Gastroesophageal sphincter (tissue), 4 donors: ENCODE measurements at places on chromosomes 7 and 10.

DNA sequence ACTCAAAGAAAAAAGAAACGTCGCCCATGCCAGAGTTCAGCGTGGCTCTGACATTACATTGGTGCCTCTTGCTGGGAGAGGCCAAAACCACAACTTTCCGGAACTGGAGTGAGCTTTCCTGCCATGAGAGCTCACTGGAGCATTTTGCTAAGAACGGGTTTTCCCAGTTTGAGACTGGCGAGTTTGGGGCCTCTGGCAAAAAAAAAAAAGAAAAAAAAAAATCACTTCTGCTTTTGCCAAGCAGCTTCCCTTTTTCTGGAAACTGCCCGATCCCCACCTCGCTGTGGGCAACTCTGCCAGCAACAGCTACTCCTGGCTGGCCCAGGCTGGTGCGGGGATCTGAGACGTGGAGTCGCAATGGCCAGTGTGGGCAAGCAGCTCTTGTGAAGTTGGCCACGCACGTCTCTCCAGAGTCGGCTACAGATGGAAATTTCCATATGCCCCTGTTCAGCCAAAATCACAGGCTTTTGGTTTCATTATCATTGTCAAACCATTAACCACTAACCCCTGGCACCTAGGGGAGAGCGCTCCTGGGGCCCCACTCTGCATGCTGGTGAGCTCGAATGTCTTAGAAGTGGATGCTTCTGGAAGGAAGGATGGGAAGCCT lies 25.7 kb downstream of the PRKAG2 start:
- peak; percentile 44 for ATAC-seq

- no peak for ATAC-seq
Observed at GRCh38 chr7:36487756-36488336, 98.2 kb downstream of the ANLN start.

GRCh38 chr7:18288322-18289037 lies 207.1 kb upstream of the HDAC9 start:
- ATAC-seq, result no peak

DNA sequence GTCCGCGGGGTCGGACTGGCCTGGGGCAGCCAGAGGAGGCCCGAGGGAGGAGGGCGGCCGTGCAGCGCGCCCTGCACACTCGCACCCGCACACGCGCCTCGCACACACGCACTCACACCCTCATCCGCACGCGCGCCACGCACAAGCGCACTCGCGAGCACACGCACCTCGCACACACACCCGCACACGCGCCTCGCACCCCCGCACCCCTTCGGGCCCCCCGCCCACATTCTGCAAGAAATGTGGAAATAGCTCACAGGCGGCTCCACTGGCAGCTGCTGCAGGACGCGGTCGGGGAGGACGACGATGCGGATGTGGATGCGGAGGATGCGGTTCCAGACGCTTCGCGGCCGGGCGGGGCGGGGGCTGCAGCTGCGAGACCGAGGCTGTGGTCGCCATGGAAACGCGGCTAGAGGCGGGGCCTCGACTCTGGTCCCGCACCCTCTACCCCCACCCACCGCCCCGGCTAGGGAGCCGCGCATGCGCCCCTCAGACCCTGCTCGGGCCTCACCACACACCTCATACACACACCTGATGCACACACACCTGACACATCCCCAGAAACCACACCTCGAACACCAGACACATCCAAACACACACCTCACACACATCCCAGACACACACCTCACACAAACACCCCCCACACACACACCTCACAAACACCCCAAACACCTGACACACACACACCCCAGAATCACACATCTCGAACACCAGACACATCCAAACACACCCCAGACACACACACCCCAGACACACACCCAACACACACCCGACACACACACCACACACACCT lies at the start of gene CALY:
TSS of gene CALY (minus strand) at position 320 of the 793 bp plus-strand sequence. CDS start 7,907 bp downstream, outside the sequence.
- ATAC-seq, result peak; percentile 25

- no peak for ATAC-seq
Observed at GRCh38 chr10:101851411-101852116, 8.0 kb upstream of the KCNIP2 start.

- no peak for ATAC-seq
Observed at GRCh38 chr7:78176171-78176570, 377.6 kb downstream of the PHTF2 start.

DNA sequence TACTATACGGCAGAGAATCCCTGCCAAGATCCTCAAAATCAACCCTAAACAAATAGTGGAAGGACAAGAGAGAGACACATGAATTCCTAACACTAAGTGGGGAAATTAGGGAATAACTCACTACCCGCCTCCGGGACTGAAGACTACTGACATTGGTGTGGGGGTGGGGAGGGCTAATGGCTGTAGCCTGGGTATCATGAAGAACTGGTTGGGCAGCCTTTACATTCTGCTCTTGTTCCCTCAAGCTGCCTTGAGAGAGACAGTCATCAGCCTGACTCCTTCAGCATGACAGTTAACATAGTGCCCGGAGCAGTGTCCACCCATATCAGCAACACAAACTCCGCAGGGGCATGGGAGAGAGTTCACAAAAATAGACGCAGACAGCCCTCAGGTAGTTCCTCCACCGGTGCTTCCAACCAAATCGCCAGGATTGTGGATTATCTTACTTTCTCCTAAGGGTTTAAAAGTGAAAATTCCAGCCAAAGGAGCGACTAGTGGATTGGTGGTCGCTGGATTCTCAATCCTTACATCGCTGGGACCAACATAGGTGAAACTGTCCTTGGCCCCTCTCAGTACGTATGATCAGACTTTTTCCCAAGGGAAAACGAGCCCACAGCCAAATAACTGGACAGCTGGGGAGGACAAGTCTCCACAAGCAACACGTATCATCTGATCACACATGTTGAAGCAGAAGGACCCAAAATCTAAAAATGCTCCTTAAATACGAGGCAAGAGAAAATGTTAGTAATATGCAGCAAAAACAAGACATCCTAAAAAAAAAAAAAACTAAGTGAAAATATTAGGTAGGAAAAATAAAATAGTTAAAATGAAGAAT lies 22.6 kb downstream of the TMEM254 start:
- no peak for ATAC-seq

GRCh38 chr7:36214608-36215456 lies 61.8 kb downstream of the EEPD1 start:
- ATAC-seq, result peak; percentile 59

GRCh38 chr7:118330388-118330787 lies 105.9 kb downstream of the ANKRD7 start:
- ATAC-seq, result no peak

GRCh38 chr10:58781873-58782488 lies 269.3 kb downstream of the BICC1 start:
- no peak for ATAC-seq

DNA sequence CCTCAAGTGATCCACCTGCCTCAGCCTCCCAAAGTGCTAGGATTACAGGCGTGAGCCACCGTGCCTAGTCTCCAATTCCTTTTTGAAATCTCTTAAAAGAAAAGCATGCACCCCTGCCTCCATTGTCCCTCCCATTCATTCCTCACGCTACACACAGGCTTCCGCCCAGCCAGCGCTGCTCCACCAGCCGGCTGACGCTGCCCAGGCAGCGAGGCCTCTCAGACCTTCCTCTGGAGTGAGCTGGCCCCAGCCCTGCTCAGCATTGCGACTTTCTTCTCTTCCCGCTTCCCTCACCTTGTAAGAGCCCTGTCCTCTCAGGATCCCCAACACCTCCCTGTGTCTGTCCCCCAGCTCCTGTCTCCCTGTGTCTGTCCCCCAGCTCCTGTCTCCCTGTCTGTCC lies 23.6 kb downstream of the RGS10 start:
- ATAC-seq, result no peak

DNA sequence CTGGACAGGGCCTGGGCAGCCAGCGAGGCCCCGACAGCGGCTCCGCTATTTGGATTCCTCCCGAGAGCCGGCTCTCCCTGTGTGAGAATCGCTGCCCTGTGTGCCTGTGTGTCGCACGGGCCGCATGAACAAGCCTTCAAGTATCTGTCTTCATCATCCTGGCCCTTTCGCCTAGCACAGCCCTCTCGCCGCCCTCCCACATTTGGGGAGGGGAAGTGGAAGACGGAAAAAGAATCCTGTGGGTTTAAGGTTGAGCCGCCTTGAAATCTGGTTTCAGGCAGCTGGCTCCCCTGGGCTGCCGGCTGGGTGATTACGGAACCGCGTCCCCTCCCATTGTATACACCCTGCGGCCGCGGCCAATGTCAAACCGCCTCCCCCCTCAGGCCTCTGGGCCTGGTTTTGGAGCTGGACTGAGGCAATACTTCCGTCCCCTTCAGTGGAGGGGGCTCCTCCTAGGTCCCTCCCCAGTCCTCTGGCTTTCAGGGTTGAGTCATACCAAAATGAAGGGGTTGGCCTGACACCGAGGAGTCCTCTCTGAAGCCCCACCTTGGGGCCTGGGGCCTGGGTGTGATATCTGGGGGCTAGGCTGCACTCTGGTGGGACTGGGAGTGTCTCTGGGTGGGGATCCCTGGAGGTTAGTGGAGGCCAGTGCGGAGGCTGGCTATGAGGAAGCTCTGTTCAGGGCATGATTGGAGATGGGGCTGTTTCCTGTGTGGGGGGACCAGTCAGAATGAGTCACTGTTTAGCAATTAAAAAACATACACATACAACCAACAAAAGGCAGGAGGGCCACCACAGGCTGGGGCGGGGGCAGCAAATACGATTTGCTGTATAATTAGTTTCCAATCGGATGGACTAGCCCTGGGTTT lies 1.7 kb downstream of the TRIM8 start:
- peak; percentile 71 for ATAC-seq

GRCh38 chr10:110851020-110851612 lies 20.6 kb upstream of the PDCD4 start:
- no peak for ATAC-seq

- ATAC-seq, result peak; percentile 75
Observed at GRCh38 chr7:106947244-106947728, 82.2 kb downstream of the PIK3CG start.

DNA sequence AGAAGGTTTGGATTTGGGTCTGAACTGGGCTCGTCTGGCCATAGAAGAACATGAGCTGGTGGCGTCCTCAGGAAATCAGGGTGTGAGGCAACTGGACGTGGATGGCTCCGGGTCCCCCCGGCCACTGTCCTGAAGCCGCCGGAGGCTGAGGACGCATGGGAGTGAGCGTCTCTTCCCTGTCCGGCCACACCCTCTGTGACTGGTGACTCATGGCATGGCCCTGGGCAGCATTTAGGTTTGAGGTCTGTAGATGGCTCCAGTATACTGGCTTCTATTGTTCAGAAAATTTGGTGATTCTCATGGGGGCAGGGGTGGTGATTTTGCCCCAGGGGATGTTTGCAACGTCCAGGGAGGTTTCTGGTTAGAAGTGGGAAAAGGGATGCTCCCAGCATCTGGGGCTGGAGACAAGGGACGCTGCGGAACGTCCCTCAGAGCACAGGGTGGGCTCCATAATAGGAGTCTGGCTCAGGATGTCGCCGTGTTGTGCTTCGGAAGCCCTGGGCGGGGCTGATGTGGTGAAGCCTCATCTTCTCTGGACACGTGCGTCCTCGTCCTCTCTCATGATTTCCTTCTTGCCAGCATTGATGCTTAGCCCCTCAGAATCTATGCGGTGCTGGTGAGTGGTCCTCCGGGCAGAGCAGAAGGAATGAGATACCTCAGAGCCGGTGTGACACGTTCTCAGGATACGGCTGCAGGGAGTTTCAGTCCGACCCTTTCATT lies 49.9 kb downstream of the PITRM1 start:
- no peak for ATAC-seq

GRCh38 chr7:142943706-142944268 lies 4.5 kb downstream of the LLCFC1 start:
- ATAC-seq, result no peak

DNA sequence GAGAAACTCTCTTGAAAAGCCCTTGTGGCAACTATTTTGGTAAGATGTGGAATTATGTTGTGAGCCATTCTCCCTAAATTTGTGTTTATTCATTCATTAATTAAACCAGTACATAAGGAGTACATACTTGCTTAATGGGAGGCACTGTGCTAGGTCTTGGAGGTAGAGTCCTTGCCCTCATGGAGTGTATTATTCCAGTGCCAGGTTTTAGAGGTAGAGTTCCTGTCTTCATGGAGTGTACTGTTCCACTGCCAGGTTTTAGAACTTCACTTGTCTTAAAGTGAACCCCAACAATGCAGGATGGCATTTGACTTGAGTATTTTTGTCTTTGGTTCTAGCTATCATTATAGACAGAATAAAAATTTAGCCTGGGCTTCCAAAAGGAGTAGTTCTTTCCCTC lies 8.8 kb downstream of the MXI1 start:
- ATAC-seq, result no peak

GRCh38 chr10:113937258-113937657 lies 82.8 kb downstream of the NHLRC2 start:
- ATAC-seq, result no peak

DNA sequence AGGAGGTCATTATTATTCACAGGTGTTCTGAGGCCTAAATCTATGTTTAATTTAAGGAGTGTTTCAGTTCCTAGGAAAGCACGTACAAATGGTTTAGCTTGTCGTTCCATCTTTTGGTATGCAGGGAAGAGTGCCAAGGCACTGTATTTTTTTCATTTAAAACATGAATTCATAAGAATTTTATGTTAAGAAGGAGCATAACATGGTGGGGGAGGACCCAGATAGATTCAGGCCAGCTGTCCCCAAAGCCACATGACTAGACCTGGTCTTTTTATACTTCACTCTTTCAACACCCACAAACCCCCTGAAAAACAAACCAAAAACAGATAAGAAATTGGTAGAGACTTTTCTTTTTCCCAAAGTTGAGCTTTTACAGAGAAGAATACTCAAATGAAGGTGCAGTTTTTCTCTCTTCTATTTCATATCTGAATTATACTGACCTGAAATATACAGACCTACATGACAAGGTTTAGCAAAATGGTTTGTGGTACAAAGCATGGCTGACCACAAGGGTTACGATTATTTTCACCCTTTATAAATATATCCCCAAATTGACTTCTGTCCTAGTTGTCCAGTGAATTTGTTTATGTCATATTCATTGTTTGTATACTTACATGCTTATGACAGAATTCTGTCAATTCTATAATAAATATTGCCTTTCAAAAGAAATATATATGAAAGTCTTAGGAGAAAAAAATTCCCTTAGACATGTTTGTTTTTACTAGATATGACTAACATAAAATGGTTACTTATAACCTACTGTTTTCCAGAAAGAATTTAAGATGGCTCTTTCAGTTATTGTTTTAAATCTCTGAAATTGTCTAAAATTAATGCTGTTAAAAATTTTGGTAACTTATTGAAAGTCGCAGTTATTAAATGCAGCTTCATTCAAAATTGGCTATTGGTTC lies 71.3 kb downstream of the AP3M1 start:
- no peak for ATAC-seq
